ENCODE measurements at places on chromosomes 6 and 20.

DNA sequence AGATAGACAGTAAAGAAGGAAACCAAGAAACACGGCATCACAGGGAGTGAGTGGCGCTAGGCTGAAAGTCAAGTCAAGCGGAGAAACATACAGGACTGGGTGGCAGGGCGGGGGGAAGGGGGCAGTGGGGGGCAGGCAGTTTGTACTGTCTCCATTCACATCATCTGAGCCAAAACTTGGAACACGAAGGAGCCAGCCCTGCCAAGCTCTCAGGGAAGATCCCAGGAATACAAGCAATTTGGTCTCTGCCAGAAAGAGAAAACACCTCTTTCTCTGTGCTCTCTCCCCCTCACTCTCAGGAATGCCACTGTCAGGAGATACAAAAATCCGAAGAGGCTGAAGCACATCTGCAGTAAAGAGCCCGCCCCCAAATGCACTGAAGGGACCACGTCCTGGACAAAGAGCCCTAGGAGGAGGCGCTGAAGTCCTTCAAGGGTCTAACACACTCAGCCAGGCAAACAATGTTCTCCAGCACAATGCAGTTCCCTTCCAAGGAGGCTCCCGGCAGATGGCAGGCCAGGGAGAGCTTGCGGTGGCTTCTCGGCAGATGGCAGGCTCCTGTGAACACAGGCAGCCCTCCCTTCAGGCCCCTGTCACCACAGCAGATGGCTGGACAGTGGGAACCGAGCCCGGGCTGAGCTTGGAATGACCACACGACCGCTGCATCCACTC lies 90.0 kb downstream of the ATP9A start:
- DNase-seq, result no peak

- DNase-seq, result no peak
Observed at GRCh38 chr6:98324446-98324845, 509.9 kb upstream of the POU3F2 start.

DNA sequence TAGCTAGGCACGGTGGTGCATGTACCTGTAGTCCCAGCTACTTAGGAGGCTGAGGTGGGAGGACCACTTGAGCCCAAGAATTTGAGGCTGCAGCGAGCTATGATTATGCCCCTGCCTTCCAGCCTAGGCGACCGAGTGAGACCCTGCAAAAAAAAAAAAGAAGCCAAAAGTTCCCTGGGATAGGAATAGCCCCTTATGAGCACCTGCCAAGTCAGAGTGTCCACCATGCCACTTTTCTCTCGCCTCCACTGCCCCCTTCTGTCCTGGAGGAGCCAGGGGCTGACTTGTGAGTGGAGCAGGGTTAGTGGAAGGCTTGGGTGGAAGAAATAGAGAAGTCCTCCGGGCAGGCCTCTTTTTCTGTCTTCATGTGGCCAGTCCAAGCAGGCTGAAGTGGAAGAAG lies 12.1 kb upstream of the DDX27 start:
- DNase-seq, result no peak

DNA sequence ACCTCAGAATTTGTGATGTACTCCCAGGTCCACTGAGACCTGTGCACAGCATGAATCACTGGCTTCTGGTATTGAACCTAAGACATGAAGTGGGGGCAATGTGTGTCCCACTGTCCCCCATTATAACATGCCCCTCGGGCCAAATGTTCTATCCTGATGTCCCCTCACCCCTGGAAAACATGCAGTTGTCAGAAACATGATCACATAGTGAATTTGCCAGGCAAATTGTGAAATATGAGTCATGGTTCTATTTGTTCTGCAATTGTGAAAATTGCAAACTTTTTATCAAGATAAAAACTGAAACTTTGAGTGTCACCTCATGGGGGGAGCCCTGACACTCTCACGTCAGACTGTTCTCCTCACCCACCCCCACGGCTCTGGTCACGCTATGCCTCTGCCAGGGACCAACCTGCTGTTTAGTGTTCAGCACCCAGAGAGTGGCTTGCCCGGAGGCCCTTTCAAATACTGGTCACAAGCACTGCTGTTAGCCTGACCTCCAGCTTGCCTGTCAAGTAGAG lies 305.3 kb downstream of the CLIC5 start:
- no peak for DNase-seq

DNA sequence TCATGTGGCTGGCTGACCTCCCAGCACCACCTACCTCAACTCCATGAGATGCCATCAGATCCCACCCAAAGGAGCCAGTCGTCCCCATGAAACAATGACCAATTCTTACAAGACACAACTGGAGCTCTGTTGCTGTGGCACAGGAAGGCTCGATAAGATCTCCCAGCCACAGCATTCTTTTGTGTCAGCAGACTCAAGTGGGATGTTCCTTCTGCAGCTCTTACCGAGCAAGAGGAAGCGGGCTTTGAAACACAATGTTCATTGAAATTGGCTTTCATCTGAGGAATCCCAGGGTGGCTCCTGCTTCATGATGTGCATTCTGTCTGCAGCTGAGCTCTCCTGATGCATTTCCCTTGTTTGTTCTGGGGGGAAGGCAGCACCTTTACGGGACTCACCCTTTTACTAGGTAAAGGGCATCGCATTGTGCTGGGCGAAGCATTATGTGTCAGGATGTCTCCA lies 222.0 kb upstream of the SGK1 start:
- DNase-seq, result no peak

DNA sequence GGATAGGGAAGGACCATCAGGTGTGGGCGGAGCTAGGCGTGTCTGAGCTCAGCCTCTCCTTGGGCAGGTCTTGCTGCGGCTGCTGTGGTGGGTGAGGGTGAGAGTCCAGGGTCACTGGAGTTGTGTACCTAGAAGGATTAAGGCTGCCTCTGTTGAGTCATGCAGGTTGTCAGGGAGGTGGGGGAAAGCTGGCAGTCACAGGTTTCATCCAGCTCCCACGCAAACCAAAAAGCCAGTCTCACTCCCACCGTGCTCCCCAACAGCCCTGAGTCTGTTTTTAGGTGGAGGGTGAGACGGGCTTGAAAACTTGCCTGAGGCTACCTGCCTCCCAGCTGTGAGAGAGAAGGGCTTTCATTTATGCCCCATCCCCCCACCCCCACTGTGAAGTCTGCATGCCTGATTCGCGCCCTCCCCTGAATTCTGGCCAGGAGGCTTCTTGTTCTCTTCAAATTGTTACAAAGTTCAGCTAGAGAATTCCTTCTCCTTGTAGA lies 161.5 kb downstream of the MYLK4 start:
- no peak for DNase-seq

GRCh38 chr6:6730831-6731230 lies 142.3 kb downstream of the LY86 start:
- no peak for DNase-seq

- DNase-seq, result no peak
Observed at GRCh38 chr6:71091167-71091566, 134.3 kb upstream of the B3GAT2 start.

- DNase-seq, result no peak
Observed at GRCh38 chr6:111715321-111715720, 109.6 kb upstream of the TRAF3IP2 start.

DNA sequence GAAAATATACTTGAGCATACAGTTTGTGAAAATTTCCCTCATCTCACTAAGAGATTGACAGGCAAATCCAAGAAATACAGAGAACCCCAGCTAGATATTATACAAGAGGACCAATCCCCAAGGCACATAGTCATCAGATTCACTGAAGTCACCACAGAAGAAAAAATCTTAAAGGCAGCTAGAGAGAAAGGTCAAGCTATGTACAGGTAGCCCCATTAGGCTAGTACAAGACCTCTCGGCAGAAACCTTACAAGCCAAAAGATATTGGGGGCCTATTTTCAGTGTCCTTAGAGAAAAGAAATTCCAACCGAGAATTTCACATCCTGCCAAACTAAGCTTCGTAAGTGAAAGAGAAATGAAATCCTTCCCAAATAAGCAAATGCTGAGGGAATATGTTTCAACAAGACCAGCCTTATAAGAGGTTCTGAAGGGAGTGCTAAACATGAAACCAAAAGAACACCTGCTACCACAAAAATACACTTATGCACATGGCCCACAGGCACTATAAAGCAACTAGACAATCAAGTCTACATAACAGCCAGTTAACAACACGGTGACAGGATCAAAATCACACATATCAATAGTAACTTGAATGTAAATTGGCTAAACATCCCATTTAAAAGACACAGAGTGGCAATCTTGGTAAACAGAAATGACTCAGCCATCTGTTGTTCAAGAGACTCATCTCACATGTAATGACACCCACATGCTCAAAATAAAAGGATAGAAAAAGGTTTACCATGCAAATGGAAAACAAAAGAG lies 96.3 kb downstream of the FHL5 start:
- no peak for DNase-seq

GRCh38 chr6:144434308-144434990 lies 149.3 kb downstream of the UTRN start:
- DNase-seq, result peak; percentile 41

DNA sequence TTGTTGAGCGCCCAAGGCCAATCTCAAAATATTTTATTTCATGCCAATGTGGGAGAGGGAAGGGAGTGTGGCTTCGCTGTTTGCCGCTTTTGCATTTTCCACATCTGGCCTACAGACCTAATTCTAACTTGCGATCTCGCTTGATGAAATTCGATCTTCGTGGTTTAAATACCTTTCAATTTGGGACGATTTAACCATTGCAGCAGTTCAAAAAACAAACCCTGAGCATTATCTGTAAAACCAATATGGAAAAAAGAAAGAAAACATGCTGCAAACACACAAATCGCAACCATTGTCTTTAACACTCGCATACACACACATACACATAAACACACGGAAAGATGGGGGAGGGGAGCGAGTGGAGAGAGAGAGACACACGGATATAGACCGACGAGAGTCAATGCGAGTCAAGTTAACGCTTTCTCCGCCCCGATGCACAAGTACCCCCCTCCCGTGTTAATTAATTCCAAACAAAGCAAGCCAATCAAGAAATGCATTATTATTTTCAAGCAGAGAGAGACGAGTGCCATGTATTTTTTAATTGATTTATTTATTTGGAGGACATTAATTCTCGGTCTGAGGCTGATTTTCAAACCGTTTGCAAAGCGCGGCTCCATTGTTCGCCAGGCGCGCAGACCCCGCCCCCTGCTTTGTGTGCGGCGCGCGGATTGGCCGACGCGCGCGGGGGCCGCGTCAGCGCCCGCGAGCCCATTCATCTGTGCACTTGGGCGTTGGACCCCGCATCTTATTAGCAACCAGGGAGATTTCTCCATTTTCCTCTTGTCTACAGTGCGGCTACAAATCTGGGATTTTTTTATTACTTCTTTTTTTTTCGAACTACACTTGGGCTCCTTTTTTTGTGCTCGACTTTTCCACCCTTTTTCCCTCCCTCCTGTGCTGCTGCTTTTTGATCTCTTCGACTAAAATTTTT lies at the start of gene MARCKS:
Gene MARCKS (plus strand): TSS at position 721 of the 931 bp plus-strand sequence. CDS start 401 bp downstream, outside the sequence.
- no peak for DNase-seq

DNA sequence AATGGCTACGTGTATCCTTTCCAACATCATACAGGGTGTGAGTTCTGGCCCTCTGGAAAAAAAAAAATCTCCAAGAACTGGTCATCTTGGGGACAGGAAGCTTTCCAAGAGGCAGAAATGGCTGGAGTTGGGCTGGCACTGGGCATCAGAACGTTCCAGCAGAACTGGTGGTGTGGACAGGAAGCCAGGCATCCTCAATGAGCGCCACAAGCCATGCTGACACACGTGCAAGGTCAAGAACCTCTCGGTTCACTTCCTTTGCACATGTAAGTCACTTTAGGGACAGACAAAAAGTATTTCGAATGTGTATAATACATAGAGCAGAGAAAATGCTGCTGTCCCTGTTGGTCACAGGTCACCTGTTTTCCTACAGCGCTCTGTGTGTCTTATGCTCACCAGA lies 27.4 kb upstream of the RIN2 start:
- DNase-seq, result no peak

DNA sequence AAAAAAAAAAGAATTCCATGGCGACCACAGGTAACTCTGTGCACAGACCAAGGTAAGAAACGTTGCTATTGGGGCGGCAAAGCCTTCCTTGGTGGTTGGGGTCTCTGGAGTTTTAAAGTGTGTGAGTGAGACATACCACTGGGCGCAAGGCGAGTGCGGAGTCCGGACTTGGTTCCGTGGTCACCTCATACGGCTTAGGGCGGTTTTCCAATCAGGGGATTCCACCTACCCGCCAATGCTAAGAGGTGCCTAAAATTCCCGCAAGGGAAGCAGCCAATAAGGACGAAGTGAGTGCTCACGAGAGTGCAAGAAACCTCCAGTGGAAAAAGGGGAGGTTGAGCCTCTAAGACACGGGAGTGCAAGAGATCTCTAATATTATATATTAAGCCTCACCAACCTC lies 68.6 kb upstream of the PRSS16 start:
- no peak for DNase-seq

DNA sequence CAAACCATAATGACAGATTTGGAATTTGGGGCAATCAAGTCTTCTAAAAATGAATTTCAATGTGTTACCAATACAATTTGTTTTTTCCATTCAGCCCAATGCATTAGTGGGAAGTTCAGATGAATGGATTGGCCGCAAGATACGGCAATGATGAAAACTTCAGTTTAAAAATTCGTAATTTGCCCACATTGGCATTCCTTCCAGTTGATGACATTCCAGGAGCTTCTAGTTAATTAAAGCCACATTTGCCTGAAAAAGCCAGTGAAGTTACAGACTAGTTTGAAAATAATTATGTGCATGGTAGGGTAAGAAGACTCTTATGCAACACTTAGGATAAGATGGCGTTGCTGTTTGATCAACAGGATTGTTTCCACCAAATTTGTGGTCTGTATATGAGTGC lies 46.2 kb downstream of the NHLRC1 start:
- DNase-seq, result no peak

GRCh38 chr6:40720375-40720748 lies 133.2 kb upstream of the LRFN2 start:
- DNase-seq, result no peak

- no peak for DNase-seq
Observed at GRCh38 chr6:53433261-53433950, 84.7 kb upstream of the ELOVL5 start.

- DNase-seq, result no peak
Observed at GRCh38 chr6:23611776-23612381, 514.1 kb upstream of the NRSN1 start.

- DNase-seq, result no peak
Observed at GRCh38 chr6:4637691-4638433, 138.3 kb upstream of the CDYL start.

DNA sequence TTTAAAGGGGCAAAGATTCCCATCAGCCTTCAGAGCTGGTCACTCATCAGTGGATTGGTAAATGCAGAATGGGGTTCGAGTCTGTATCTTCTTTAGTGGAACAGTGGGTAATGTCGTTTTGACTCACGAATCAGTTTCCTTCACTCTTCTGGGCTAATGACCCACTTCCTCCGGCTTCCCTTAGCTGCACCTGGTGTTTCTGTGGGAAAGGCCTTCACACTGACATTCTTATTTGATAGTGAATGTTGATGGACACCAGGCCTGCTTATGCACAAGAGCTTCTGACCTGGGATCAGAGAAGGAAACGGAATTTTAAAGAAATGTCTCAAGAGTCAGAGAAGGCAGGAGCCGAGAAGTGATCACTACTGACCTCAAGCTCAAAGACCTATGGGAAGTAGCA lies 272.0 kb upstream of the SULF2 start:
- DNase-seq, result no peak

- DNase-seq, result no peak
Observed at GRCh38 chr6:53241938-53242337, 93.3 kb upstream of the GCM1 start.

Measured in HS-27A (cell line).